Activated naive CD4-positive, alpha-beta T cell treated with anti-CD3 and anti-CD28 coated beads, Interleukin-2, amount 50 U/mL, for 16 hours (primary cell): ENCODE measurements at places on chromosomes 16 and 17.

GRCh38 chr17:47281216-47281615 is 27.6 kb downstream of the ITGB3 start:
- DNase-seq: no peak

- no peak for DNase-seq
Measured at GRCh38 chr16:3118204-3118790, 5.9 kb downstream of the ZNF205 start.

DNA sequence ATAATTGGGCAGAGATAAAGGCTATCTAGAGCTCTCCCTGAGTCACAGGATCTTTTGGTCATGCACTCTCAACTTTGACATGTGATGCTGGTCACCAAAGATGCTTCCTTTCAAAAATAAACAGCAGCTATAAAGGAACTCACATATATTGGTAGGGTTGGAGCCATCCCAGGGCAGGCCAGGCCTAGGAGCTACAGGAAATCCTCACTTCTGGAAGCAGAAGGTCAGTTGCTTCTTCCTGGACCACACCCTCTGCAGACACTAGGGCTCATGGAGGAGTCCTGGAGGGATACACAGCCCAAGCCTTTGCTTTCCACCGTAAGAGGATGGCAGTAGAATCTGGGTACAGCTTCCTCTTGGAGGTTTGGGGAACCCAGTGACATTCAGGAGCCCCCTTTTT is 24.6 kb downstream of the SOST start:
- no peak for DNase-seq

DNA sequence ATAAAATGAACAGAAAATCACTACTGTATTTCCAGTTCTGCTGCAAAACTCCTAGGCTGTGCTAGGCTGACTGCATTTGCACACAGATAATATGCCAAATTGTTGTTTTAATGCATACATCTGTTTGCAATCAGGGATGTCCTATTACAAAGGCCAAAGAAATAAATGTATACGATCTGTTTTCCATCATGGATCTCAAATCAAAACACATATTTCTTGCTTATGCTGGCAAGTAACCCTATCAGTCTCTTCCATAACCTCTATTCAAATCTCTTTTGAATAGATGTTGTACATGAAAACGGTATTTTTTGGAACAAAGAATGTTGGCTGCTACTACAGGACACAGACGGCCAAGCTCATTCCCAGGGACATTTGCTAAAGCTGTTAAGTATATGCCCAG is 56.6 kb downstream of the DUSP14 start:
- DNase-seq: no peak

- DNase-seq: no peak
Measured at GRCh38 chr16:87457061-87457611, 35.7 kb downstream of the ZCCHC14 start.
